ENCODE measurements at places on chromosomes 2 and 18.

DNA sequence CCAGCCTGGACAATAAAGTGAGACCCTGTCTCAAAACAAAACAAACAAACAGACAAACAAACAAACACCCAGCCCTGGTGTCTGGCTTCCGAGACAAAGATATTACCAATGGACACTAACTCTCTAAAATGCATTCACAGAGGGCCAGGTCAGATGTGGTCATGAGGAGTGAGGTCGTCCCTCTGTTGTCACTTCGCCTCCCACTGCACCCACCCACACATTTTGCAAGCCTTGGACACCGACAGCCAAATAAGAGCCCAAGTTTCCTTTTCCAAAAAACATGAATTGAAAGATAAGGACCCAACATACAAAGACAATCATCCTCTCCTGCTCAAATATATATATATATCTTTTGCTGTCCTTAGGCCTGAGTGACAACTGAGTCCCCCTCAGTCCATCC, 319.9 kb downstream of the TSN start:
- no peak for ATAC-seq

DNA sequence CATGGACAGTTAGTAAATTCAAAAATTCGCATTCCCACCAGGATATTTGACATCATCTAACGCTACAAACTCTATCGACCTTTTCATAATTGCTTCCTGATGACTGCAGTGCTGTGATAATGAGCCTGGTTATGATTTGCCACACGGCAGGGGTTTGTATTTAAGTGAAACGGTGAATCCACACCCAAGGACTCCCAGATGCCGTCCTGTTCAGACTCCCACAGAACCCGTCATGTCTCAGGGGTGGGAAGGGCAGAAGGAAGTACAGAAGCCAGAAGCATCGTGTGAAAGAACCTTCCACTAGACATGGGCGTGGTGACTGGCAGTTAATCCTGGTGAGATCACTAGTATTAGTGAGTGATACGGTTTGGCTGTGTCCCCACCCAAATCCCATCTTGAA, 91.2 kb upstream of the TMEM18 start:
- no peak for ATAC-seq

DNA sequence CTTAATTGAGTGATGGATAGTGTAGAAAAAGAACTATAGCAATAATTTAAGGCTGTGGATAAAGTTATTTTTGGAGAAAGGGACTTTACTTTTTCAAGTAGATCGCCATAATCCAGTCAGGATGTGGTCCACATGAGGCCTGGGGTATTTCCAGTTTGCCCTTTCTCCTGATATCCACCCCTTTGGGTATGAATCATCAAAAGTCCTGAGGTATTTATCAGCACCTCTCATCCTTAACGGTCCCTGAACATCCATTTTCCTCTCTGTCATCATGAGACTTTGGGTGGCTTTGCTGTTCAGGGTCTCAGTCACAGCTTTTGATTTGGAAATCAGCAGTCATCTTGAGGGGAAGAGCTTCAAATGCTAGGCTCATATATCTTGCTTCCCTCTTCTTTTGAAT, 39.3 kb upstream of the ELAC1 start:
- ATAC-seq: no peak

GRCh38 chr2:202624133-202624532, 10.6 kb upstream of the FAM117B start:
- no peak for ATAC-seq

DNA sequence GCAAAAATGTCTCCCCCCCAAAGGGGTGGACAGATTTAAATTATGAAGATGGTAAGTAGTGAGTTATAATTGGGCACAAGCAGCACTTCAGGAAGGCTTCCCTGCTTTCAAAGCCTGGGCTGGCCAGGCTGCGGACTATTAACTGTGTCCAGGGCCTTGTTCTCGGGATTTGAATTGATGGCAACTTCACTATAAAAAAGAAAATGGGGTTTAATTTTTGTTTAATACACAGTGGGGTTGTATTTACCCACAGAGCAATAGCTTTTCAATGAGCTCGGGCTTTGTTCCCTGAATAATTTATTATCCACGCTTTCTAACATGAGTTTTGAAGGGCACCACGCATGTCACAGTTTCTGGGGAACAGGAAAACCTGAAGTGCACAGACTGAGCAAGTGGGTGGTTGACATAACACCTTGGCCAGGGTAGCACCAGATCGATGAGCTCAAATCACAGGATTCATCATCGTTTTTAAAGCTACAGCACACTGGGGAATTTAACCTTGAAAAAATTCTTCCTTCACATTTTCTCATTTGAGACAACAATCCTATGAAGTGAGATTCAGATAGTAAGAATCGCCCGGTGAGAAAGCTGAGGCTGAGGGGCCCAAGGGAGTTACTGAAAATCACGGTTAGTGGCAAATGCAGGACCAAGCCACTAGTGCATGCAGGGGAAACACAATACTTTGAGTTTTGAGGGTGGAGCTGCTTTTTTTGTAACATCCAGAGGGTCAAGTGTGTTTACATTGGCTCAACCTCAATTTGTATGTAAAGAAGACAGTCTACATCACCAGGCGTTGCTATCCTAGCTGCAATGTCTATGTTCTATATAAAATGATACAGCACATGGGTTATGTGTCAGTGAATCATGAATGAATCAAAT, 28.9 kb upstream of the LMAN1 start:
- no peak for ATAC-seq

DNA sequence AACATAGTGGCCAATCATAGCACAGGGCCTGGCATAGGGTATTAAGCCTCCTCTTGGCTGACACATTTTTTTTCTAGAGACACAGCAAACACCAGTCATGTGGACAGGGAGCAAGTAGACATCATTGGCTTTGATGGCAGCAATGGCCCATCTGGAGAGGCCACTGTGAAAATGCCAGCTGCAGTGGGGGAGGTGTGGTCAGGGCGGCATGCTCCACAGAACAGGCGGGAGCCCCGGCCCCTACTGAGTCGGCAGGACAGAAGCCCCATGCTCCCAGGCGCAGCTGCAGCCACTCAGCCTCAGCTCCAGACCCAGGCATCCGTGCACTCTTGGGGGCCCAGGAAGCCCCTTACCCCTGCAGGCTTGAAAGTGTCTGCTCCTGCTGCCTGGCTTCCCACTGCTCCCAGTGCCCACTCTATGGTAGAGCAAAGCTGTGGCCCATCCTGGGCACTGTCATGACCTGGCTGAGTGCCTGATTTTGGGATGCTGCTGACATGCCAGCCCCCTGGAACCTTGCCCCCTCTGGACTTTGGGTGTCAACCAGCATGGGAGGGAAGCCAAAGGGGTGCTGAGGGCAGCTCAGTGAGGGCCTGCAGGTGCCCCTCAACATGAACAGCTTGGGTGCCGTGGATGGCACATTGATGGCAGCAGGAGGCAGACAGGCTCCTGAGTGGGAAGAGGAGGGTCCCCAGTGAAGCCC, 23.3 kb upstream of the UBE2F start:
- no peak for ATAC-seq

DNA sequence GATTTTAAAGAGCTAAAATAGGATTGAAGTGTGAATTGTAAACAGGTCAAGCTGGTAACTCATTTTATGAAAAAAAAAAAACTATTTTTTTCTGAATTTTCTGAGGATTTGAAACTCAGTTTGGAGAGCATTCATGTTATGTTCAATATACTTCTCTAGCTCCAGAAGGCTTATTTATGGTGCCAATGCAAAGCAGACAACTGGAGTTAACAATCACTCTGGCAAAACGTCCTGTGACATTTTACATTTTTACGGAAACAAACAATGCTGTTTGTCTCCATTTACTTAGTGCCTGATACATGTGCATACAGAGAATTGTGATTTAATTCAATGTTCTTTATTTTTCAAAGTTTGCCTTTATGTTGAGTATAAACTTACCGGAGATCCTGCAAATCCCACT, 96.0 kb downstream of the COL5A2 start:
- ATAC-seq: no peak

GRCh38 chr2:158300394-158300793, 156.2 kb downstream of the CCDC148 start:
- ATAC-seq: no peak

- peak; percentile 69 for ATAC-seq
Observed at GRCh38 chr2:9739531-9739964, 103.7 kb upstream of the TAF1B start.

DNA sequence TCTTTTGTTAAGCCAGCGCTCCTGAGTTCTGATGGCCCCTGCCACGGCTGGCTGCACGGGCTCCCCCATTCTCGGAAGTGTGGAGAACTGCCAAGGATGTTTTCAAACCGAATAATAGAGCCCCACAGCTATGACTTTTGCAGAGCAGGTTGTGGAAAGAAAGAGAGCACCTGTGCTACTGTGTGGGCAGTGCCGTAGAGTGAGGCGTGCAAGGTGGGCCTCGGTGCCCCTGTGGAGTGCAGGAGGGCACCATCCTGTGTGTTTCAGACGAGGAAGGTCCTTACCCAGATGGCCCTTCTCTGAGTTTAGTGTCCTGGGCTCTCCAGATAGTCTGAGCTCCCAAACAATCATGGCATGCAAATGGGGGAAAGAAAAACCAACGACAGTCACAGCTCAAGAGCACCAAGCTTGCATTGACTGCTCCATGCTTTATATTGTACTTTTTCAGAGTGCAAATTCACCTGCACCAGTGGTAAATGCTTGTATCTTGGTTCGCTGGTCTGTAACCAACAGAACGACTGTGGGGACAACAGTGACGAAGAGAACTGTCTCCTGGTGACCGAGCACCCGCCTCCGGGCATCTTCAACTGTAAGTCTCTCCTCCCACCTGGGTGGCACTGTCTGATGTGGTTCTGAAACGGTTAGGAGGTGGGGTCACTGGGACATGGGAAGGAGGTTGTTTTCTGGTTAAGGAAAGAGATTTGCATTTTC, 219.4 kb downstream of the LDLRAD4 start:
- ATAC-seq: peak; percentile 36

- ATAC-seq: no peak
Observed at GRCh38 chr2:33142810-33143209, 196.1 kb downstream of the LTBP1 start.

DNA sequence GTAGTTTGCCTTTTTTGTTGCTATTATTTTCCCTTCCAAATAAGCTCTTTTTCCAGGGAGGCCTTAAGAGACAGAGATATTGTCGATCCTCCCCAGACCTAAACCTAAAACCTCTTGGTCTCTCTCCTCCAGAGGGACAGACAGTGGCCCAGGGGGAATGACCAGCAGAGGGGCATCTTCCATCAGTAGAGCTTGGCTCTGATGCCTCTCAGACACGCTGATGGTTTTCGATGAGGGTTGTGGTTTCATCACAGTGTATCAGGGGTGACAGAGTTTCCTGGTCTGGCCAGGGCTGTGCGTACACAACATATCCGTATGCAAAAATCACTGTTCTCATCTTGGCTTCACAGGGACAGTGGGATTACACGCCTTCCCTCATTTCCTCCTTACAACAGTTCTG, 68.6 kb downstream of the GATA6 start:
- no peak for ATAC-seq

GRCh38 chr18:28736951-28737350, 560.0 kb upstream of the CDH2 start:
- ATAC-seq: no peak

DNA sequence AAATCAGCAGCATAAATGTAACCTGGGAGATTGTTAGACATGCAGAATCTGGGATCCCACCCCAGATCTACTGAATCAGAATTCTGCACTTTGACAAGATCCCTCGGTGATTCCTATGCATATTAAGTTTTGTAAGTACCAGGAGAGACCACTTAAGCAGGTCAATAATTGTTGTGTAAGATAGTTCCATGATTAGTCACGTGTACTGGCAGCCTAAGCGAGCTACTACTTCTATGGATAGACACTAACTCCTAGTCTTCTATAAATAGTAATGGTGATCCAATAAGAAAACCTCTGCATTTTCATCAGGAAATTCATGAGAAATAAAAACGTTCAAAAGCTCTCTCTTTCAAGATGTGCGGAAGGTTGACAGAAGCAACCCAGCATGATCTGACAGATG, 988.2 kb upstream of the CHAC2 start:
- ATAC-seq: no peak

DNA sequence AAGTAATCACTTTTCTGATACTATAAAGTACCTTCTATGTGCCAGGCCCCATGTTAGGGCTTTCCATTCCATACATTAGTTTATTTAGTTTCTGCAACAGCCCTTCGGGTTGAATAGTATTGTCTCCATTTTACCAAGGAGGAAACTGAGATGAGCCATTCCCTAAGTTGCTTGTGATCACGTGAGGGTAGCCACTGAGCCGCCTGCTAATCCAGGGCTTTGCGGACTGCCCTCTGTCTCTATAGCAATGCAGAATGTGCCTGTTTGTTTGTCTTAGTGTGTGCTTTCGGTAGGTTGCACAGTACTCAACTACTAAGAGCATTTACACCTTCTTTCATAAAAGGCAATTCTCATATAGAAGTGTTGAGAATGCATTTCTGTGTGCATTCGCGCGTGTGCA, 5.0 kb downstream of the EMILIN2 start:
- no peak for ATAC-seq

DNA sequence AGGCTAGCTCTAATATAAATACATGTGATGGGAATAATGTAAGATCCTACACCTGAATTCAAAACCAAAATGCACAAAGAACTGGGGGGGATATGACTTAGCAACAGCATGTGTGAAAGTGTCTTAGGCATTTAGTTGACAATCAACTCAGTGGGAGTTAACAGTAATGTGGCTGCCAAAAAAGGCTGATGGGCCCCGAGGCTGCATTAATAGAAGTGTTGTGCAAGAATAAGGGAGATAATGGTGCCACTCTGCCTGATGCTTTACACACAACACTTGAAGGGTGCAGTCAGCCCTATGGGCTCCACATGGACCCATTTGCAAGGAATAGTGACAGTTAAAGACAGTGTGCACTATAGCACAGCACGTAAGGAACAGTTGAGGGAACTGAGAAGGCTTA, 649.4 kb upstream of the ZEB2 start:
- no peak for ATAC-seq

GRCh38 chr2:164675687-164676086, 54.4 kb upstream of the GRB14 start:
- ATAC-seq: no peak

DNA sequence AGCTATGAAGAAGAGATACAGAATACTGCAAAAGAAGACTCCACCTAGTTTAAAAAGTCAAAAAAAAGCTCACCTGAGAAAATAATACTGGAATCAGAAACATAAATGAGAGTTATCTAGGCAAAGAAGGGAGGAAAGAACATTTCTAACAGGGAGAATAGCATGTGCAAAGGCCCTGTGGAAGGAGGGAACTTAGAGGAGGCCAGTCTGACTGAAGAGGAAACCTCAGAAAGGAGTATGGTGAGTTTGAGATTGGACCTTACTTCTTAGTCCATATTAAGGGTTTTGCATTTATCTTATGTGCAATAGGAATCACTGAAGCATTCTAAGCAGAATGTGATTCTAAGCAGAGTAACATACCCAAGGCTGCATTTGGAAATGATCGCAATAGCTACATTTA, 193.2 kb downstream of the LNPK start:
- ATAC-seq: no peak

GRCh38 chr2:5690286-5690685, 1.9 kb upstream of the SOX11 start:
- no peak for ATAC-seq

DNA sequence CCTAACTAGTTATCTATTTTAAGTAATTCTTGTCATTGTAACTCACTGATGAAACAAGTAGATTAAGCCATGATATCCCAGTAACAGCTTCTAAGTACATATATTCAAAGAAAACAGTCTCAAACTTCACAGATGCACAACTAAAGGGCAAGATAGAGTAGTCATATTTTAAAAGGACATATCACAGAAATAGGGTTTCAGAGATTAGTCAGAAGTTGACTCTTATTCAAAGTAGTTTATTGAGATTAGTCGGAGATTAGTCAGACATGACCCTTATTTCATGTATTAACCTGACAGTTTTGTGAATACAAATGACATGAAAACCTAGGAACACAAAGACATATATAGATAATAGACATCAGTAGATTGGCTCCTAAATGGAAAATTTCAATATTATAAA, 15.9 kb upstream of the CHAC2 start:
- ATAC-seq: peak; percentile 95
